BJ (cell line): ENCODE measurements at places on chromosomes 12 and 14. TPM values are rescaled to one million over a fixed set of nuclear protein-coding genes. Genes with fewer than 3 reads are reported as not detected.

GRCh38 chr14:97021571-97022168 is 224.5 kb downstream of the VRK1 start:
- no peak for DNase-seq

Gene GPR65
- 0.05 and 0.09 TPM in 2 replicates for polyA plus RNA-seq

- no peak for DNase-seq
Observed at GRCh38 chr14:61671082-61671481, 24.2 kb upstream of the HIF1A start.

GRCh38 chr12:126069549-126070165 is 1004.4 kb downstream of the AACS start:
- no peak for DNase-seq

- DNase-seq: no peak
Observed at GRCh38 chr14:69620211-69620611, 8.8 kb downstream of the SUSD6 start.

DNA sequence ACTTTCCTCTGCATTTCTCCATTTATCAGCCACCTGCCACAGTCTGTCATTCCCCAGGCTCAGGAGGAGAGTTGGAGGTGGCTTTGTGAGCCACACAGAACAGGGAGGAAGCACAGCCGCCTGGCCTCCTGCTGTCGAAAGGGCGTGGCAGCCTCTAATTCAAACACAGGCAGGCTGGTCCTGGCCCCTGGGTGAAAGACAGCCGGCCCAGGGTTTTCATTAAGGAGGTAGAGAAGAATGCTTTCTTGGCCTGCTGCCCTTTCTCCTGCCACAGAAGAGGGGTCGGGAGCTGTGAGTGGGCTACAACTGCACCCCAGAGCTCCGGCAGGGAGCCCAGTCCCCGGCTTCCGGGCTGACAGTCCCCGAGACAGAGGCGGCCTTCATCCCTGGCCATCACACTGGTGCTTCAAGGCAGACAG is 108.6 kb upstream of the FZD10 start:
- no peak for DNase-seq

GRCh38 chr14:56170877-56171422 is 52.7 kb downstream of the PELI2 start:
- DNase-seq: no peak

DNA sequence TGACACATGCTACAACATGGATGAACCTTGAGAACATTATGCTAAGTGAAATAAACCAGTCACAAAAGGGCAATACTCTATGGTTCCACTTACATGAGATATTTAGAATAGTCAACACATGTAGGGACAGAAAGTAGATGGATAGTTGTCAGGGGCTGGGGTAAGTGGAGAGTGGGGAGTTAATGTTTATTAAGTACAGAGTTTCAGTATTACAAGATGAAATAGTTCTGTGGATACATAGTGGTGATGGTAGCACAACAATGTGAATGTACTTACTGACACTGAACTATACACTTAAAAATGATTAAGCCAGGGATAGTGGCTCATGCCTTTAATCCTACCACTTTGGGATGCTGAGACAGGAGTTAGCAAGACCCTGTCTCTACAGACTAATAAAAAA is 8.7 kb downstream of the NUP107 start:
- DNase-seq: no peak

Gene TSHR
- polyA plus RNA-seq: not detected in 2 replicates

Gene KRT2
- polyA plus RNA-seq: not detected in 2 replicates

- no peak for DNase-seq
Observed at GRCh38 chr12:7125632-7126227, 3.0 kb downstream of the RBP5 start.

DNA sequence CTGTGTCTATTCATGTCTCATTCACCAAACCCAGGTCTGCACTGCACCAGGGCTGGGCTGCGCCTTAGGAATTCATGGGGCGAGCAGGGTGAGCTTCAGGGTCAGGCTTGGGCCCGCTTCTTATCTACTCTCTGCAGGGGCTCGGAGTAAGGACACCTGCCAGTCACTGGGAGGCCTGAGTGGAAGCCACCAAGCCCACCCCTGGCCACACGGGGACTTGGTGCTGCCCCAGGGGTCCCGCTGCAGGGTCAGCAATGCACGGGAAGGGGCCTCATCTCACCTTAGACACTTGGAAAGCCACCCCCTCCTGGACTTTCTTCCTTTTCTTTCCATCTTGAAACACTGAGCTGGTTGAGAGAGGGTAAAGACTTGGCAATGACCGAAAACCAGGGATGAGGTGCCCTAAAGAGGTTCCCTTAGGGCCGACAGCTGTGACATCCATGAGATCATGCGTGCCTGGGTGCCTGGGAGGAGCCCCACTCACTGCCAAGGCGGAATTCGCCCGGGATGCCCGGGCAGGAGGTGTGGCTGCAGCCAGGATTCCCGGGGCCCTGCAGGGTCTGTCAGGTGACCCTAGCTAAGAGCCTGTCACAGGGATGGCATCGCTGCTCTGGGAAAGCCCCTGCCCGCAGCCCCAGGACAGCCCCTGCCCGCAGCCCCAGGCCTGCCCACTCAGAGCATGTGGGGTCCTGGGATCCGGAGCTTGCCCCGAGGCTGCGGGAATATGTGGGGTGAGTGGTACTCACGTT is 45.5 kb upstream of the EML1 start:
- DNase-seq: no peak

DNA sequence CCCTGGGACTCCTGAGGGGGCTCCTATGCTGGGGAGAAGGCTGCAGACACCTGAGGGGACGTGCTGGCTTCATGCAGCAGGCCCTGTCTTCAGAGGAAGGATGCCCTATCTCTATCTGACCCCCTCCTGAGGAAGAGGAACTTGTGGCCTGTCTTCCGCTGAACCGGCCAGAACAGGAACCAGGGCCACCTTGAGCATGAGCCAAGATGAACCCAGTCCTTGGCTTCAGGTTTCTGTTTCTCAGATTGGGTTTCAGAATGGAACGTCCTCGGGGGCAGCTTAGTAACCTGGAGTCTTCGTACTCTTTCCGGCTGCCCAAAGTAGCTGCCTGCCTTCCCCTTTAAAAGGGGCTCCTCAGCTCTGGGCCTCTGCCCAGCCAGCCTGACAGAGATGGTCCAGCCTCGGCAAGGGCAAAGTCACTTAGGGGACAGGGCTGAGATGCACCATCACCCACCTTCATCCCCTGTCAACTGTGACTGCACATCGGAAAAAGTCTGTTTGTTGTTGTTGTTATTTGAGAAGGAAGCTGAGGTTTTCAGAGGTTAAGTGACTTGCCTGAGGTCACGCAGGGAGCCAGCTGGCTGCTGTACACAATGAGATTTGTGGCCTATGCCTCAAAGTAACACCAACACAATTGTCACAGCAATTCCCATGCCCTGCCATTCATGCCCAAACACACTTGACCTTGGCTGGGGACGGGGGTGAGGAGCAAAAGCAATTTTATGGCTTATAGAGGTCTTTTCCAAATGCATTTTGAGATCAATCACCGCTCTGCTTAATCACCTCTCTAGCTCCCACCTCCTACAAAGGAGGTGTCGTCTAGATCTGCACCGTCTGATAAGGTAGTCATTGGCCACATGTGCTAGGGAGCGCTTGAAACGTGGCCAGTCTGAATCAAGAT is 13.4 kb downstream of the ASB2 start:
- no peak for DNase-seq

Gene KLRC1
- not detected in 2 replicates for polyA plus RNA-seq

Gene OVCH1
- polyA plus RNA-seq: 0.05 and 0.06 TPM in 2 replicates

Gene RNASE4
- 38.6 and 42.4 TPM in 2 replicates for polyA plus RNA-seq

- DNase-seq: peak; percentile 34
Observed at GRCh38 chr12:69056743-69057515, 124.0 kb upstream of the CPM start.

Gene KRAS
- polyA plus RNA-seq: 8.5 and 15.3 TPM in 2 replicates

Gene TMPRSS12
- polyA plus RNA-seq: not detected in 2 replicates

Gene CD4
- polyA plus RNA-seq: 0.33 and 0.42 TPM in 2 replicates
